ENCODE measurements at places on chromosomes 6 and 20.

GRCh38 chr6:33095681-33096080, 19.9 kb downstream of the HLA-DPB1 start:
- no peak for DNase-seq

- no peak for DNase-seq
These were observed 83.0 kb upstream of the CITED2 start for GRCh38 chr6:139457476-139457875.

DNA sequence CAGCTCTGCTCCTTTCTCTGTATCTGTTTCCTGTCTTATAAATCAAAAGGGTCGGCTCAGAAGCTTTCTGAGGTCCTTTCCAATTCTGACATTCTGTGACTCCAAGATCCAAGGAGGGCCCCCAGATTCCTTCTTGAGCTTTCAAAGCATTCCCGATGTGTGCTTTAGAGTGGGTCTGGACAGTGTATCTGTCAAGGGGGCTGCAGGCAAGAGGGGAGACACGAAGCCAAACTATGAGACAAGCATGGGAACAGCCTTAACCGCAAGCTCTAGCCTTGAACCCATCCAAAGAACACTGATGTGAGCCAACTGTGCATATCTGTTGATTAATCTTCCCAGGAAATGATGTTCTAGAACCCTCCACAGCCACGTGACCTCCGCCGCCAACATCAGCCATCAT, 73.8 kb downstream of the TSHZ2 start:
- no peak for DNase-seq

GRCh38 chr6:137999815-138000214, 107.4 kb downstream of the PERP start:
- no peak for DNase-seq

DNA sequence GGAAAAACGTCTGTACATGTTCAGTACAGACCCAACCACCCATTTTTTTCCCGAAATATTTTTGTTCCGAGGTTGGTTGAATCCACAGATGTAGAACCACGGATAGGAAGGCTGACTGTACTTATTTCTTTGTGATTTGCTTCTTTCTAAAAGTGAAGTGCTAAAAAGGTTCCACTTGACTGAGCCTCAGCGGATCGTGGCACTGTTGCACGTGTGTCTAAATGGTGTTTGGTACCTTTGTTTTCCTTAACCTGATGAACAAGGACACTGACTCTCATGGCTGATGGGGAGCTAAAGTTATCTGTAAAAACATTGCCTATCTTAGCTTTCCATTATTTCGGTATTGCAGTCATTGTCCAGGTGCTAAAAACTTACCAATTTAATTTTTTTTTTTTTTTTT, 6.2 kb downstream of the BPHL start:
- no peak for DNase-seq

DNA sequence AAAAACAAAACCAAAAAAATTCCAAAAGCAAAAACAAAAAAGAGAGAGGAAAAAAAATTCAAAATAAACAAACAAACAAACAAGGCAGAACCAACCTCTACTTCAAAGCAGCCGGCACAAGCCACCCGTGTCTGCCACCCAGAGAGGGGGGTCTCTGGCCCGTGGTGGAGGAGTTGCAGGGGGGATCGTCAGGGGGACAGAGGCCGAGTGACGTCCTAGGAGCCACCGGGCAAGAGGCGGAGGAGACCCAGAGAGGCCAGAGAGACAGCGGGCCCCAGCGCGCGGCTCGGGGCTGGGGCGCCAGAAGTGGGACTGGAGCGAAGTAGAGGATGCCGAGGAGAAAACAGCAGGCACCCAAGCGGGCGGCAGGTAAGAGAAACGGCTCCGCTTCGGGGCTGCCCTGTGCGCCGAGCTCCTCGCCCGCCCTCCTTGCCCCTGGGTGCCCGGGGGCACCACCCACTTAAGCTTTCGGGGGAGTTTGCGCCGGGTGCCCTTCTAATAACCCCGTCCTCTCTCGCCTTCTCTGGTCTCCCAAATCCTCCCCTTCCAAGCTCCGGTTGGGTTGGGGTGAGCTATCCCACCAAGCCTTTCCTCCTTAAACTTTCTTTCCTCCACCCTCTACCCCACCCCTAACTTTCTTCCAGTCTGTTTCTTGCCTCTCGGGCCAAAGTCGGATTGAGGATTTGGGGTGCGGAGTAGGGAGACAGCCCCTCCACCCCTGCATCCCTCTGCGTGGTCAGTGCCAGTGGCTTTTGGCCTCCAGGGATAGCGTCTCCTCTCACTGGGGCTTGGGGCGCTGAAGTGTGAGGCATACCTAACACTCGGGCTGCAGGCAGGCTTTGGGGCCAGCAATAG, 1.0 kb downstream of the TSHZ2 start:
- DNase-seq, result no peak

DNA sequence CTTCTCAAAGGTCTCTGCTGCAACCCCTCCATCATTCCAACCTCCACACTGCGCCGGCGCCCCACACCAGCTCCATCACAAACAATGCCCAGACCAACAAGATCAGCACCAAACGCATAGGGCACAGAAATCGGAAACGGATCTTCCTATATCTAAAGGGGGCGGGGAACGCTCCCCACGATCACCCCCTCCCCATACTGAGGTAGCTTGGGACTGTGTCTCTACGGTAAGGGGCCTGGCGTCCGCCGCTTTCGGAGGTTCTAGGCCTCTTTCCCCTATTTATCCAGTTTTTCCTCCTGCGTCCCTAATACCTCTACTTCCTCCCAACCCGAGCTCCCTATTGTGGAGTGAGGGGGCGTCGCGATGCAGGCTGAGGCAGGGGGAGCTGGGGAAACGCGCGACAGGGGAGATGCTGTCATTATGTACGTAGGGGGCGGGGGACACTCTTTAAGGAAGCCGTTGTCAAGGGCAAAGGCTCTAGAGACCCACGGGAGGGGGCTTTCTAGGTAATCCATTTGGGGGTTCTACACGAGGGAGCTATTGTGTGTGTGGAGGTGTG, 909 bp downstream of the DNAAF9 start:
- DNase-seq, result no peak

GRCh38 chr6:43454696-43455530, 435 bp downstream of the DLK2 start:
- no peak for DNase-seq

DNA sequence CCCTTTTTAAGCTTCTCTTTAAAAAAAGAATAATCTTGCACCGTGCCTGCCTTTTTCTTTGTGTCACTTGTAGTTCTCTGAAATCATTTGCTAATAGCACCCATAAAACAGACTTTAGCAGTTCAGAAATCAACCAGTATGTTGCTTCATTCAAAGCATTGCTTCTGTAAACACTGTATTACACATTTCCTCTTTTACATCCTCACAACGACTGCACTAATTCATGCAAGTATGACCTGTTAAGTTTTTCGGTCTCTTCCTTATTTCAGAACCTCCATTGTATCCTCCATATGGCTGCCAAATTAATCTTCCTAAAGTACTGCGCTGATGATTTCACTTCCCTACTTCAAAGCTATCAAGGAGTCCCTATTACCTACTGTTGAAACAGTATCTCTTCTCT, 142.9 kb upstream of the RNF217 start:
- no peak for DNase-seq

DNA sequence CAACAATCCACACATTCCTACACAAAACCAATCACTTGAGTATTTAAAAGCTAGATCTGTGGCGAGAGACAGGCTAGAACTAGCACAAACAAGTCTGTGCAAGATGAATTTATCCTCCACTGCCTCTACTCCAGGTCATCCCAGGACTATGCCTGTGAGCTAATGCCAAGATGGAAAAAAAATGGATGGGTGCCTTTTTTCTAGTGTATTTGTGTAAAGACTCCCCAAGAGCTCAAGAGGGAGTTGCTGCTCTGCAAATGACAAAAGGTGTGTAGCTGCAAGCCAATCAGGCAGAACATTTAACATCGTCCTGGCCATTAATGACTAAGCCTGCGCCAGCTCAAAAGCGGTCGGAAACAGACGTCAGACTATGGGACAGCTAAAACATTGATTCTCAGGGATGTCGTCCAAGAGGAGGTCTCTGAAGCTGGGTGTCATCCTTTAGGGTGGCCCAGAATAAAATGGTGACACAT, 21.9 kb downstream of the ATXN1 start:
- no peak for DNase-seq

DNA sequence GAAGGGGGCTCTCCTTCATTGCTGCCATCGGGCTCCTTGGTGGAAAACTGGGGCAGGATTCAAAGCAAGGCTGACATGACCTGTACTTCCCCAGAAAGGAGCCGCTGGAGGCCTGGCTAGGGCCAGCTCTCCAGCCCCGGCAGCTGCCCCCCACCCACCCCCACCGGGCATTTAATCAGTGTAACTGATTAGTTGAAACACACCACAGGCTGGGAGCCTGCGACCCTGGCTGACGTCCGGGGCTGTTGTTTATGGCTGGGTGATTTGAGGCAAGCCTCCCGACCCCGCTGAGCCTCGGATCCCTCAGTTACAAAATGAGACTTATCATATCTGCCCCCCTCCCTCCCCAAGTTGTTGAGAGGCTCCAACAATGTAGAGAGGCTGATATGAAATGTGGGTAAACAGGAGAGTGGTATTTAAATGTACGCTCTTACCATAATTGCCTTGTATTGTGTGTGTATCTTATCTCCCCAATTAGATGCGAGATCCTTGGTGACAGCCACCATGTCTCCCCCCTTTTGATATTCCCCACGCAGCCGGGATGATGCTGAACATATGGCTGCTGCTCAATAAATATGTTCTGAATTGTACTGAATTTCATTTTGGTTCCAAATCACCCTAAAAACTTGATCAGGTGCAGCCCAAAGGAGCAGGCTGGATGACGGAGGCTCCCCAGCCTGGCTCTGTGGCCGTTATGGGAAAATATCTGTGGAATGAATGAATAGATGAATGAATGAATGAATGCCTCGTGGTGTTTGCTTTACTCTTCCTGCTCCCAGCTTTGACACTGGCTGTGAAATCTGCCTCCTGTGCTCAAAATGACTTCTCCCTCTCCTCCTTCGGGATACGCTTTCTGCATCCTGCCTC, 31.8 kb upstream of the APCDD1L start:
- DNase-seq, result no peak

GRCh38 chr6:63121166-63121565, 90.1 kb upstream of the FKBP1C start:
- DNase-seq, result no peak

GRCh38 chr20:17556837-17557674, 12.8 kb upstream of the DSTN start:
- DNase-seq, result no peak

DNA sequence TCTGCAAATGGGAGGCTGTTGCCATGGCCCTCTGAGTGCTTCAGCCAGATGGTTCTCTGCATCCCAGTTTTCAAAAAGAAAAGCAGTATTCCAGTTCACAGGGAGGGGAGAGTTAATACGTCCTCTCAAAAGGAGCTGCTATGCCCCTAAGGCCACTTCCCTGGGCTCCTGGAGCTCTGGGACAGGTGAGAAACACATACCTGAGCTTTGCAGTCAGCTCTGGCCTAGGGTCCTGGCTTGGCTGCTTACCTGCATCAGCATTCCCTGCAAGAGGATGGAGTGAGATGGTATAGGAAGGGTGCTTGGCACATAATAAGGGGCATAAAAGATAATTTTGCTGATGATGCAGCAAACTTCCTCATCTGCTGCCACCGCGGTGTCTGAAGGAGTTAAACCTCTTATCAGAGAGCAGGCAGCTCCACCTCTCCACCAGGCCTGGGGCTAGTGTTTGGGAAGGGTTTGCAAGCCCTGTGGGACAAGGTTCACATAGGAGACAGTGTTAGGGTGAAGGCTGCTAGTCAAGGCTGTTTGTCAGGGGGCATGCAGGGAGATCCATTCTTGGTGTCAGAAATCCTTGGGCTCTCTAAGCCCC, 62.7 kb downstream of the SLC24A3 start:
- DNase-seq, result no peak

DNA sequence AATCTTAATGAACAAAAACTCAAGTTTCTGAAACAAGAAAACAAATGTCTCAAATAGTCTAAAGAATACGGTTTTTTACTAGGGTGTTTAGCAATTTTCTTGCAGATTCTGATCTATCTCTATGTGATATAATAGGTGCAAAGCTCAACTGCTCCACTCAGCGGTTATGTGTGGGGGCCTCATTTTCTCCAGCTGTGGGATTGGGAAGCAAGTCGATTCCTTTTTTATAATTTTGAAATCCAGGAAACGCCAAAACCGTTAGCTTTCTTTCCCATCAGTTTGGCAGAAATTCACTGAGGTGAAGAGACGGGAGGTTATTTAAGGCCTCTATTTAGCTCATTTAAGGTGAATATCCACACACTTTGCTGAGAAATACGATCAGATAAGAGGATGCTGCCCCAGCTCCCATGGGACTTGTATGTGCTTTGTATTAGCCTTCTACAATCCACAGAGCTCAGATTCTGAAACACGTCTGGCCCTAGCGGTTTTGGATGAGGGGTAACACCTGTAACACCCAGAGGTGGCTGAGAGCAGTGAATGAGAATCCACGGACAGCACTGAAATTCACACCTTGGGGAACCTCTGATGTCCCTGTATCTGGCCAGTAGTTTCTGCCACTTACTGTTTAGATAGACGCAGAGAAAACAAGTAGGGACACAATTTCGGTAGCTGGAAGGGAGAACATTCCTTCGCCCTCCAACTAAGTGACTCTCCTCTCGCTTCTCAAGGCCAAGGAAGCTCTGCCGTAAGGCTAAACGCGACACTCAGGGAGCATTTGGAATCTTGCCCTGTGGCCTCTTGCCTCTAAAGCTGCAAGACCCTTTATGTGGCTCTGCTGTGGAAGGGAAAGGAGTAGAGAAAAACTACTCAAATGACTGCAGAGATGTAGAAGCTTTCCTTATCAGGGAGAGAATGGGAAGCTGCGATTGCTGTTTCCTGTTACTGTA, 6.5 kb upstream of the BCAS4 start:
- no peak for DNase-seq

GRCh38 chr6:131061041-131061750, 1.8 kb downstream of the EPB41L2 start:
- DNase-seq, result no peak

DNA sequence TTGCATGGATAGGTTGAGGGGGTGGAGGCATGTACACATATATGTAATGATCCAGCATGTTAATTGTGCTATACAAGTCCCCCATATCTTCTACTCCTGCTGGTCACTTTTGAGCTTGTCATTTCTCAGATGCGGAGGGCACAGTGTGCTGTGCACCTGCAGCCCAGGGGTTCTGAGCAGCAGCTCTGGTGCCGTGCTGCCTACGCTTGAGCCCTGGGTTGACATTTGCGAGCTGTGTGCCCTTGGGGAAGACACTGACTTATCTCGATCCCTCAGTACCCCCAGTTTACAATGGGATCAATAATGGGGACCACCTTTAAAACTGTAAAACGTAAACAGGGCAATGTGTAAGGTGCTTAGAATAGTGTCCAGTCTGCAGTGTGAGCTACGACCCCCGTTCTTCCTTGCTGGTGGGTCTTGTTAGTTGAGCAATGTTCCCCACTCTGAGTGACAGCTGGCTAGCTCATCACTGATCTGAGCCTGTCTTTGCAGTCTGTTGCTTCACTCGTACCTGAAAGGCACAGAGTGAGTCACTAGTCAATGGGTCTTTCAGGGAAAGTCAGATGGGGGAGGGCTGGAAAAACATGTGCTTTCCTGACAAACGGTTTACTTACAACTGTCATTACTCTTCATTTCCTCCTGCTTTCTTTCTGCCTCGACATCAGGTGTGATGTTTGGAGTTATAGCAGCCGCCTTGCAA, 91.7 kb downstream of the SLC2A10 start:
- no peak for DNase-seq

GRCh38 chr6:118771253-118771652, 119.9 kb upstream of the CEP85L start:
- no peak for DNase-seq

- DNase-seq, result no peak
These were observed 84.5 kb downstream of the SLC22A23 start for GRCh38 chr6:3372184-3372846.

GRCh38 chr20:2865630-2866029, 7.7 kb upstream of the PTPRA start:
- DNase-seq, result no peak

GRCh38 chr6:157096522-157096921, 226.8 kb downstream of the TMEM242 start:
- DNase-seq, result no peak
